ENCODE measurements at places on chromosomes 3 and 15.

- DNase-seq: no peak
Observed at GRCh38 chr3:105505170-105505569, 138.5 kb downstream of the ALCAM start.

DNA sequence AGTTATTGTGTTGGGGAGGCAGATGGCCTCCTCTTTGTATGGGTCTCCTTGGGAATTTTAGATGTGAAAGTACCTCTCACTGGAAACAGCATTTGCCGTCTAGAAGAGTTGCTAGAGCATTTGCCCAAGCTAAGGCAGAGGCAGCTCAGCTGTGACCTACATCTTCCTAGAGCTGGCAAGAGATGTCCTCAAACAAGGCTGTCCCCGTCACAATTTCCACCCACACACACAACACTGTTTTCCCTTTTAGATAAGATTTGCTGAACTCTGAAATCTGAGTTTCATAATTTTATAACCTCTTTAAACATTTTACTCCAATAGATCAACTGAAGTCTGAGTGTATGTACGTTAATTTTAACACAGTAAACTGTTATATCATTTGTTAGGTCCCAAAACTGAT lies 352.6 kb downstream of the EPHB1 start:
- no peak for DNase-seq

GRCh38 chr3:158105119-158105709 lies 1.0 kb downstream of the SHOX2 start:
- no peak for DNase-seq

- no peak for DNase-seq
Observed at GRCh38 chr3:7249493-7250076, 388.7 kb downstream of the GRM7 start.

DNA sequence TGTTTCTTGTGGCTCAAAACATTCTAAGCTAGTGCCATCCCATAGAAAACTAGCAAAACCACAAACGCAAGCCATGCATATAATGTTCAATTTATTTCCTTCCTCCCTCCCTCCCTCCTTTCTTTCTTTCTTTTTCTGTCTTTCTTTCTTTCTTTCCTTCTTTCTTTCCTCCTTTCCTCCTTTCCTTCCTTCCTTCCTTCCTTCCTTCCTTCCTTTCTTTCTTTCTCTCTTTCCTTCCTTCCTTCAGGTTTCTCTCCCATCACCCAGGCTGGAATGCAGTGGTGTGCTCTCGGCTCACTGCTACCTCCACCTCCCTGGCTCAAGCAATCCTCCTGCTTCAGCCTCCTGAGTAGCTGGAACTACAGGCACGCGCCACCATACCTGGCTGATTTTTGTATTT lies 492.8 kb upstream of the PROK2 start:
- DNase-seq: no peak

DNA sequence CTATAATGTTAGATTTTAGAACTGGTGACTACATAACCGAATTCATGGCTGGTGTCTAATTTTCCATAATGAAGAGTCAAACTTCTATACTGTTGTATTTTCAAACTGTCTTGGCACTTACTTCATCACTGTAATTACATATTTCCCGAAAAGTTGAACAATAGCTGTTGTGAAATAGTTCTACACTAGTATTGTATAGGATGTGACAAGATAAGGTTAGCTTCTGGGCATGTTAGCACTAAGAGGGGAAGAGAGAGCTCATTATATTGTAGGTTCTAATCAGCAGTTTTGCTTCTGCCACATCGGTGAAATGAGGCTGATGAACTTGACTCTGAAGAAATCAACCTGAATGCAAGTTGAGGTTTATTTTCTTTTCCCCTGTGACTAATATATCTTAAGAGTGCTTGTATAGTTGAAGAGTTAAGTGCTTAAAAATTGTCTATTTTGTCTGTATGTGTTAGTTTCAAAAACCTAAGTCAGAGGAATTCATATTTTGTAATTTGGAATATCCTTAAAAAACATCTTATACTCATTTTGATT lies 8.9 kb downstream of the GYG1 start:
- DNase-seq: no peak

GRCh38 chr3:139572847-139573672 lies 33.5 kb upstream of the RBP1 start:
- no peak for DNase-seq

DNA sequence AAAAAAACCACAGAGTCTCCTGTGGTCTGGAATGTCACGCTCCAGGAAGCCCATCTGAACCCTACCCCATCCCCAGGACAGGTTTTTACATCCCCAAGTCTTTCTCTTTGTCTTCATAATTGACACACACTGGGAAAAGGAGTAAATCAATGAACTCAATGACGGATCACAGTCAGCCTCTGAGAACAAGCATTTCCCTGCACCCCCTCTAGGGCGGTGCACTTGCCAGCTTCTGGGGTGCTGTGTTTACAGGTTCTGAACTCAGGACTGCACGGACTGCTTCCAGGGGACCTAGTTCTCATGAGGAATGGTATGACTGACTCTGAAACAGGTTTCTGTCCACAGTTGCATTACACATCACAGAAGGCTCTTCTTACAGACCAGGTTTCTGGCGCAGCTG lies 81.1 kb downstream of the NUP210 start:
- DNase-seq: no peak

DNA sequence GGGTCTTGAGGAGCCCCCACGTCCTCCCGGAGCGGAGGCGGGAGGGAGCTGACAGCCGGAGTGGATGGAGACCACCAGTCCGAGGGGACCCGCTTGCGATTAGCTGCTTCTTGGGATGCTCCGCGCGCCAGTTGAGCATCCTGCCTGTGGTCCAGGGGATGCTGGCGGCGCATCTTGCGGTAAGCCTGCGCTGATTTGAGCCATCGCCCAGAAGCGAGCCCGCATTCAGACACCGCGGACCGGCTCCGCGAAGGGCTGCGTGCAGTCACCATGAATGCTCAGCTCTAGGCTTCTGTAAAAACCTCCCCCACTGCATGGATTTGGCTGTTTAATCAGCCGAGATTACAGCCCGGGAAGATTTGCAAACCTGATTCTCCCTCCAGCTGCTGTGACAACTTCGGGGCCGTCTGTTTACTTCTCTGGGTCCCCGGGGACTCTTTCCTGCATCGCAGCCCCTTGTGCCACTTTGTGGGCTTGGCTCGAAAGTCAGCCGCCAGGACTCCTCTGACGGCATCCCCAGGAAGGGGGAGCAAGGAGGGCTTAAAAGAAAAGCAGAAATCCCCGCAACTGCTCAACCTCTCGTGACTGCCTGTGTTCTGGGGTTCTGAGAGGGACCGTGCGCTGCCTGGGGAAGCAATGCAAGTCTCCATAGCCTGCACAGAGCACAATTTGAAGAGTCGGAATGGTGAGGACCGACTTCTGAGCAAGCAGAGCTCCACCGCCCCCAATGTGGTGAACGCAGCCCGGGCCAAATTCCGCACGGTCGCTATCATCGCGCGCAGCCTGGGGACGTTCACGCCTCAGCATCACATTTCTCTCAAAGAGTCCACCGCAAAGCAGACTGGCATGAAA lies 171.1 kb downstream of the KCNAB1 start:
- no peak for DNase-seq

- DNase-seq: no peak
Observed at GRCh38 chr3:102089239-102089638, 239.9 kb downstream of the NFKBIZ start.

DNA sequence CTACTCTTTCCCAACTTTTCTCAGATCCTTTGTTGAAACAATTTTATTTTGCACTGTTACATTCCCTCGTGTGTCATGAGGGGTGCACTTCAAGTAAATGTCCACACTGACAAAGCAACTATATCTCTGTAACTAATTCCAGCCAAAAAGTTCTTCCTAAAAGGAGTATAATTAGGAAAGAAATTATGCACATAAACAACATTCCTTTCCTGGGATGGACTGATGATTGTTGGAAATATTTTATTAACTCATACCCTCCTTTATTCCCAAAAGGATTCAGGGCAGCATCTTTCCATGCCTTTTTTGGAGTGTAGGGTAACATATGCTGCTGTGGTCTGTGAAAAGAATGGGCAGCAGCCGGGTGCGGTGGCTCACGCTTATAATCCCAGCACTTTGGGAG lies 426.1 kb upstream of the THBS1 start:
- DNase-seq: no peak

GRCh38 chr3:97882975-97883598 lies 61.3 kb downstream of the CRYBG3 start:
- peak; percentile 15 for DNase-seq

GRCh38 chr15:49227602-49228001 lies 57.6 kb downstream of the GALK2 start:
- DNase-seq: no peak

DNA sequence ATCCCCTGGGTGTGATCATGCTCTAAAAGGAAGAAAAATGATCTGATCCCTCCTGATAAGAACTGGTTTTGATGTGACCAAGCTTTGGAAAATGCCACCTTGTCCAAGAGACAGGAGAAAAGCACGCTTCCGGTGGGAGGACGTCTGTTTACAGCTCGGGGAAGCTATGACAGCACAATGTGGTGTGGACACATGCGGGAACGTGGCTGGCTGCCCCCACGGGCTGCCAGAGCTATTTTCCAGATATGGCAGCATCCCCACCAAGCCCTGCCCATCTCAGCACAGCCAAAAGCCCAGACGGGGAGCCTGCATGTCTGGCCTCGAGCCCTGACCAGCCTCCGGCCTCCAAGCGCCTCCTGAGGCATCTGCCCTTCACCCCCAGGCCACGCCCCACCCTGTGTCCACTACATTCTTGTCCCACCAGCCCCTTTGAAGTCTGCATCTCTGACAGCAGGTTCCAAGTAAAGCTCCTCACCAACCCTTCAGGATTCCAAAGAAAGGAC lies 63.2 kb upstream of the HRH1 start:
- DNase-seq: no peak

DNA sequence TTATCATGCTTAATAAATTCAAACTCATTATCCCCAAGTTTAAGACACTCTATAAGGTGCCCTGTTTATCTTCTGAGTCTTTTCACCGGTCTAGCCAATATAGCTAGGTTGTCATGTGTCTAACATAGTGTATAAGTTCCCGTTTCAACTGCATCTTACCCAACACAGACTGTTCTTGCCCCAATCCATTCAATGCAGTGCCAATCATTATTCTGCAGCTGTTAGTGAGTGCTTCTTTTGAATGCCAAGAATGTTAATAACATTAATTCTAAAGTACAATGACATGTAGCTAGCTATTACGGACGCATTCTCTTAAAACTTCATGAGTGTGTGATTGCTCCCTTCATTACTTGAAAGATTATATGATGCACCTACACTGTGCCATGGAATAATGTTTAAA lies 646.4 kb upstream of the NR2F2 start:
- DNase-seq: no peak

DNA sequence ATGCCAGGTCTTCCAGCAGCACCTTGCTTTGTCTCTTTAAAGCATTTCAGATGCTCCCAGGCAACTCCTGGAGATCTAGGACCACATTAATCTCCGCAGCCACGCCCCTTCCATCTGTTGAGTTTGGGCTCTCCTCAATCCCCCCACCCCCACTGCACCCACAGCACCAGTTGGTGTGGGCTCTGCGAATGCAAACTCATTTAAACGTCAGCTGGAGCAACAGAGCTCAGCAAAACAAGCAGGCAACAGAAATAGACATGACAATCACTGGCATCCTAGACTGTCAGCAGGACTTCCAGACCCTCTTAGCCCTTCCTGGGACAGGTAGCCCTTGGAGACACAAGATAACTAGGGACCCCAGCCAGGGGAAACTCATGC lies 106.9 kb downstream of the LSM3 start:
- no peak for DNase-seq

- DNase-seq: no peak
Observed at GRCh38 chr15:67828278-67828968, 3.1 kb downstream of the SKOR1 start.

Data from activated CD4-positive, alpha-beta T cell treated with anti-CD3 and anti-CD28 coated beads, Interleukin-2, amount 50 U/mL, for 24 hours (primary cell).